ENCODE measurements at places on chromosomes 7 and 10.

GRCh38 chr7:93697901-93698300 is 123.4 kb upstream of the CALCR start:
- no peak for DNase-seq

DNA sequence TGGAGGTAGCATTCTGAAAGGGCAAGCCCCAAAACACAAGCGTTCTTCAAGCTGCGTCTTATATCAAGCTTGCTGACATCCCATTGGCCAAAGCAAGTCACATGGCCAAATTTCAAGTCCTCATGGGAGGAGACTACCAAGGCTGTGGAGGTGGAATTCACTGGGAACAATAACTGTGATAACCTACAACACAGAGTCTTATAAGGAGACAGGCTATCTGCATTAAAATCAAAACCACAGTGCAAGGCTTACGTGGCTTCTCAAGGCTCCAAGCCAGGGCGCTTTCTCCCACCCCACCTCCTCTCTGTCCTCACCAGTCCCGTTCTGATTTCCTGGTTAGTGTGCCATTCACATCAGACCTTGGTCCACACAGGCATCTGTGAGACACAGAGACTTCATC is 39.4 kb downstream of the ADRB1 start:
- no peak for DNase-seq

DNA sequence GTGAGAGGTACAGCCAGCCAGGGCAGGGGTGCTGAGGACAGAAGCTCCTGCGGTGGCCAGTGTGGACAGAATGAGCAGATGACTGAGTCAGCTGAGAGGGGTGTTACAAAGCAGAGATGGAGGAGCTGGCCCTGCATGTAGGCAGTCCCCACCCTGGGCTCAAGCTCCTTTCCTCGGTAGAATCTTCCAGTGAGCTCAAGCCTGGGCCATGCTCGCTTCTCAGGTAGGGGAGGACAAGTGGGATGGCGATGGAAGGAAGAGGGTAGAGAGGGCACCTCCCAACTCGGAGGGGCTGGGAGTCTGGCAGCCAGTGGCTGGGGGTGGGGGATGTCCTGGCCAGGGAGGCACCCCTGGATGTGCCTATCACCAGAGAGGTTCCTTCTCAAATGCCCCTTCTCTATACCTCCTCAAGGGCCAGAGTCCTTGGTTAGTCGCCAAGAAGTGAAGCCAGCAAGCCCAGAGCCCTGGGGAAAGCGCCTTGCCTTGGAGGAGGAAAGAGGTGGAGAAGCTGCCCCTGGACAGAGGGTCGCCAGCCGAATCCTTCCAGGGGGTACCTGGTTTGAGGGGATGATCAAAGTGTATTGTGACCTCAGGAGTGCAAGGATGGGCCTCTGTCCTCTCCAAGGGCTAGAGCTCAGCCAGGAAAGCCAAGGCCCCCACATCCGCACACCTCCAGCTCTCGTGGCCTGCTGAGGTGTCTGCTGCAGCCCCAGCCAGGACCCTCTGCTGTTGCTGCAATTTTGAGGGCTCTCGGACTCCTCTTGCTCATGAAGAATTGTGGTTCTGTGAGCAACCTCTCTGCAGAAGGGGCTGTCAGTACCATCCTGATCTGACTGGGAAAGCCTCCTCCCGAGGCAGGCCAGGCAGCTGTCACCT is 88.6 kb upstream of the MACROH2A2 start:
- no peak for DNase-seq

- DNase-seq, result no peak
These were observed 35.1 kb upstream of the DNAJB6 start for GRCh38 chr7:157301610-157302120.

DNA sequence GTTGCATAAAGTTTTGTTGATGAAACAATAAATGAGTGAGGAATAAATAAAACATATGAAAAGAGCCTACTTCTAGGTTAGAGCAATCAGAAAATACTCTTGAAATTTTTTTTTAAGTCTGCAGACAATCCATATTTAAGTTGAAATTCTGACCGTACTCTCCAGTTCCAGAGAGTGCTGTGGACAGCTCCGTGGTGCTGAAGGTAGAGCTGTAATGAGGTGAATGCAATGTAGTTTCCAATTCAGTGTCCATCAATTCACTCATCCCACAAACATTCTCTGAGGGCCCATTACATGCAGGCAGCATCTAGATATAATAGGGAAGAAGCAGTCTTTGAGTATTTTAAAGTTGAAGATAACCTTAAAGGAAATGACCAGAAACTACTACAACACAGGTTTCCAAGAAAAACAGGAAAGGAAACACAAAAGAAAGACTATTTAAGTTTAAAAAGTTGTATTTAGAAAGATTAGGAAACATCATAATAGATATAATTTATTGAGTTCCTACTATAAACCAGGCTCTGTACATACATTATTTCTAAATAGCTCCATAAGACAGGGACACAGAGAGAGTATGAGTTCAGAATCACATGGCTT is 44.0 kb upstream of the CRTAC1 start:
- no peak for DNase-seq

GRCh38 chr10:77887631-77888355 is 38.8 kb downstream of the DLG5 start:
- DNase-seq, result no peak

GRCh38 chr7:138245682-138246081 is 169.4 kb downstream of the AKR1D1 start:
- DNase-seq, result no peak

DNA sequence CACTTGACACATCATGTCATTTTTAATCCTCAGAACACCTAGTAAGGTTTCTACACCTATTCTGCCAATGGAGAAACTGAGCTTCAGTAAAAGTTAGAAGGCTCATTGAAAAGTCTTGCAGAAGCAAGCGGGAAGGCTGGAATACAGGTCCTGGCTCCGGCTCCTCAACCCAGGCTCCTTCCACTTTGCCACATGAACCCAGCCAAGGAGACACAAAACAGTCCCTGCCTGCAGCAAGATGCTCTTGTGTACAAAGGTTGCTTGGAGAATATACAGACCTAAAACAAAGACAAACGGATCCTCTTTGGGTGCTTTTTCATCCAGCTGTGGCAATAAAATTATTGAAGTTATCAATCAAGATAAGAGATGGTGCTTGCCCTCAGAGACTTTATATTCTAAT is 106.8 kb downstream of the SORBS1 start:
- DNase-seq, result no peak

DNA sequence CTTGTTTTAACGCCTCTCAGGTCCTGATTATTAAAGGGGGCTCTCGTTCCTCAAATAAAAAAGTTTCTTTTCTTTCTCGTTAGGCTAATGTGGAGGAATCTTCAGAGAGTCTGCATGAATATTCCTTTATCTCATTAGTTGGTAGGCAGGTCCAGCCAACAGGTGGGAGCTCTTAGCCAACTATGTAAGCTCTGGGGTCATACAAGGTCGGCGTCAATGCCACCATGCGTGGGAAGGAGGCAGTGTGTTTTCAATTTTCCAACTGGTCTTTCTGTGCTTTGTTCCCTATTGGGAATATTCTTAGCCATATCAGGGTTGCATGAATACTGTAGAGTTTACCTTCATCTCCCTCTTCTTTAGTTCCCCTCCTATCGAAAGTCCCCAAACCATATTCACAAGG is 118.5 kb upstream of the SVIL start:
- DNase-seq, result no peak

GRCh38 chr7:129435414-129435829 is 1.2 kb downstream of the STRIP2 start:
- DNase-seq, result no peak

GRCh38 chr10:119459681-119460340 is 82.7 kb downstream of the RGS10 start:
- DNase-seq, result no peak

- DNase-seq, result no peak
These were observed 851 bp downstream of the MKRN1 start for GRCh38 chr7:140478246-140479061.

GRCh38 chr10:78302739-78302988 is 269.0 kb downstream of the RPS24 start:
- DNase-seq, result no peak

GRCh38 chr10:18219146-18219545 is 78.9 kb downstream of the CACNB2 start:
- DNase-seq, result no peak

DNA sequence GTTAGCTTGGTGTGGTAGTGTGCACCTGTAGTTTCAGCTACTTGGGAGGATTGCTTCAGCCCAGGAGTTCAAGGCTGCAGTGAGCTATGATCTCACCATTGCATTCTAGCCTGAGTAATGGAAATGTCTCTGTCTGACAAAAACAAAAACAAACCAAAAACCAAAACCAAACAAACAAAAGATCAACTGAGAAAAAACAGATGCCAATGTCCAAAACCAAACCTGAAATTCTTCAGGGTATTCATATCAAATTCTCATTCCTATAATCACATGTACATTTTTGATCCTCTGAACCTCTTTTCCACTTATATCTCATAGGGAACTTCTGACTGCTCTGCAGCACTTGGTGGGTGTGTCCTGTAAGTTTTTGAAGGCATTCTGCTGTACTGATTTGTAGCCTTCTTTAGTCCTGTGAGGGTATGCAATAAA is 87.0 kb downstream of the CDK6 start:
- DNase-seq, result no peak

GRCh38 chr10:72329290-72330068 is 25.2 kb downstream of the DNAJB12 start:
- DNase-seq, result no peak

DNA sequence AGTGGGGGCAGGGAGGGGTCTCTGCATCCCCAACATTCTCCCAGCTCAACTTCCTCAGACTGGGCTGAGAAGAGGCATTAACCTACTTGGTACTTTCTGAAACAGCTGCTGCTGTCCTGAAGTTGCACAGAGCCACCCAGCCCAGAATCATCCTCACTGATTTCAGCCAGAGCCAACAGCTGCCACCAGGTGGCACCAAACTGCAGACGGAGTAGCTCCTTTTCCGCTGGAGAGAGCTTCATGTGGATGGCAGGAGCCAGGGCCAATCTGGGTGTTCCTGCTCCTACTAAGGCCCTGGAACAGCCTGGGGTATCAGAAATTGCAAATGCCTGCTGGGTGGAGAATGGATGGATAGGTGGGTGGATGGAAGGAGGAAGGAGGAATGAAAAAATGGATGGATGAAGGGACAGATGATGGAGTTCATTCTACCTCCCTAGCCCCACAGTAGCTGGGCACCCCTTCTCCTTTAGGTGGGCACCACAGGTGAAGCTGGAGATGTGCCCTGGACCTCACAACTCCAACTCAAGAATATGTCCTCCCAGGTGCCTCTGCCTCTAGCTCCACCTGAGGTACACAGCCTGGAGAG is 11.8 kb upstream of the DRGX start:
- DNase-seq, result no peak

- DNase-seq, result no peak
These were observed 4.1 kb downstream of the COL1A2 start for GRCh38 chr7:94398841-94399240.

DNA sequence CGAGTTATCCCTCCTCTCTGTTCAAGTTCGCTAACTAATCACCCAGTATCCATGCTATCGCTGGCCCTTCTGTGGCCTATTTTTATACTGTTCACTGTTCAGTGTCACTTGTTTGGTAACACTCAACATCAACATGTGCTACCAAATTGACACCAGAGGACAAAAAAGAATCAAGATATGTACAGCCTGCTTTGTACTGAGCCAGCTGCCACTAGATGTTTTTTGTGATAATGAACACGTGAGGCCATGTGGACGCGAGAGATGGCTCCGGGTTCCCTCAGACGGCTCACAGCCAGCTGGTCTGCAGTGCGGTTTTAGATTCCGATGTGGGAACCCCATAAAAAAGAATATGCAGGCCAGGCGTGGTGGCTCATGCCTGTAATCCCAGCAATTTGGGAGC is 21.2 kb downstream of the CAV1 start:
- no peak for DNase-seq

- no peak for DNase-seq
These were observed 151.1 kb downstream of the ELMO1 start for GRCh38 chr7:37297546-37297945.
